Activated CD4-positive, alpha-beta T cell treated with anti-CD3 and anti-CD28 coated beads, Interleukin-2, amount 50 U/mL, for 16 hours (primary cell): ENCODE measurements at places on chromosomes 6 and 20.

DNA sequence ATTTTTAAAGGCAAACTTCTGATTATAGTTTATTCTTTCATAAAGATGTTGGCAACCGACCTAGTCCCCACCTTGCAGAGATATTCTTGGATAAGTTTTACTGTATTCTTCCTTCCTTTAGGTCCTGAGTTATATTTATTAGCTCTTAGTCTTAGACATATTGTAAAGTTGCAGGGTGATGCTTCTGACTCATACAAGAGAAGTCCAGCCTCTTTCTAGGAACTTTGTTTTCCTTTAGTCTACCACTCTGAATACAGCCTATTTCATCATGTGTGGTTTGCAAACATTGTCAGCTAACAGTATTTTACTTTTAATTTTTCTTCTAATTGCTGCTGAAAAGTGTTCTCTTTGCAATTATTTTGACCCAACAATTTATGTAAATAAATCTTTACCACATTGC is 686.7 kb downstream of the COL12A1 start:
- no peak for DNase-seq

GRCh38 chr6:93624408-93624807 is 205.0 kb upstream of the EPHA7 start:
- no peak for DNase-seq

DNA sequence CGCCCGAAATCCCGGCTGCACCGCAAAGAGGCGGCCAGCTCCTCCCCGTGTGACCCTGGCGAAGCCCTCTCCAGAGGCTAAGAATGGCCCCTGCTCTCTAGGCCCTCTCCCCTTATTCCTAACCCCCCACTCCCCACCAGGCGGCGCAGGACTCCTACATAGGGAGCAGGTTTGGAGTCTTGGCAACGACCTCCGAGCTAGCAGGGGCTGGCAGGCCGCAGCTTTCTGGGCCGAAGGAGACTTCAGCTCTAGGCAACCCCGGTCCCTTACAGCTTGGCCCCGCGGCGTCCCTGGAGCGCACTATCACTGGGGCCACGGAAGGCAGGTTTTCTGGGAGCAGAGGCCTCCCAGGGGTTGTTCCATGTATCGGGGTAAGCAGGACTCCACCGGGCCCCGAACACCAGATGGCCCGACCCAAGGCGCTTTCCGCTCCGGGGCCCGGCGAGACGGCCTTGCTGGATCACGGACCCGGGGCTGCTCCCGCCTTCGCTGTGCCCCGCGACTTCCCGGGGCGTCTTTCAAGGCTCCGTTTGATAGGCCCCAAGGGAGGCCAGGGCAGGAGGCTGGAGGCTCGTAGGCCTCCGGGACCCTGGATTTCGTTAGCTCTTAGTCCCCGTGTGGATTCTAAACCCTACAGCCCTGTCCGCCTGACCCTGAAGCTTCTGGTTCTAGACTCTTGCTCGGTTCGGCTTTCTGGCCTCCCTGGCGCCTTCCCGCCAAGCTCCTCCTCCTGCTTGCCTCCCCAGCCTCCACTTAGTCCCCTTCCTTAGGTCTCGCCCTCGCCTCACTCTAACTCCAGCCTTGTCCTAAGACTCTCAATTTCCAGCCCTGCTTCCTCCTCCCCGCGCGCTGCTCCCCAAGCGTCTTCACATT is 1.9 kb downstream of the SLC32A1 start:
- DNase-seq, result peak; percentile 51

GRCh38 chr6:4164456-4164855 is 29.1 kb upstream of the ECI2 start:
- DNase-seq, result no peak

GRCh38 chr6:152673236-152673635 is 24.5 kb upstream of the MYCT1 start:
- DNase-seq, result no peak

GRCh38 chr6:37047346-37047688 is 41.9 kb downstream of the FGD2 start:
- no peak for DNase-seq

DNA sequence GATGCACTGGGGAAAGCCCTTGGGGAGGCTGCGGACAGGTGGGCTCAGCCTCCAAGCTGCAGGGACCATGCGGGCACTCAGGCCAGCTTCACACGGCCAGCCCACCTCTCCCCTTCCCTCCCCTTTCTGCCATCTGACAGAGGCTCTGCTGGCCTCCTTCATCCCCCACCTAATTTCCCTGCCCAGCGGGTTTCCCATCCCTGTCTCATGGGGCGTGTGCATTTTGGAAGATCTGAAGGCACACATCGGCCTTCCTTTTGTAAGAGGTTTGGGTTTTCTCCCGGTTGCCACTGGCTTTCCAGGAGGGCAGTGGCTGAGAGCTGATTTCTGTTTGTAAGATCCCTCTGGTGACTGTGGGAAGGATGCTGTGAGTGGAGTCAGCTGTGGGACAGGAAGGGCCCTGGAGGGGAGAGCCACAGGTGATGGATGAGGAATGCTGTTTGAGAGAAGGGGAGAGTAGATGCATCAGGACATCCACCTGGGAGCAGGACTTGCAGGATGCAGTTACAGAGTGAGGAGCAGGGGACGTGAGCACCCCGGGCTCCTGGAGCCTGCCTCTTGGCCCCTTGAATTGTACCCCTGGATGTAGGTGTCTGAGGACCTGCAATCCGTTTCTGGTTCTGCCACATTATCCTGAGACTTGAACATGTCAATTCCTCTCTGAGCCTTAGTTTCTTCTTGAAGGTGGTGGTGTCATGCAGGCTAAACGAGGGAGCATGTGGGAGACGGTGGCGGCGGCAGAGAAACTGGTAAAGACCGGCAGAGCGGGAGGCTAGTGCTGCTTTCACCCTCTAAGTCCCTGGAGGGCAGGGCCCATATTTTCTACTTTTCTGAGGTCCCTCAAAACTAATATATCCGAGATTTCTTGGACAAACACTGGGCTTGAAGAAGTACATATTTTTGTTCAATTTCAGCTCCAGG is 5.9 kb upstream of the TUBB1 start:
- DNase-seq, result no peak

- DNase-seq, result no peak
Observed at GRCh38 chr6:119676961-119677360, 327.4 kb upstream of the MAN1A1 start.

- DNase-seq, result peak; percentile 84
Observed at GRCh38 chr6:30508890-30509736, 19.8 kb downstream of the HLA-E start.

DNA sequence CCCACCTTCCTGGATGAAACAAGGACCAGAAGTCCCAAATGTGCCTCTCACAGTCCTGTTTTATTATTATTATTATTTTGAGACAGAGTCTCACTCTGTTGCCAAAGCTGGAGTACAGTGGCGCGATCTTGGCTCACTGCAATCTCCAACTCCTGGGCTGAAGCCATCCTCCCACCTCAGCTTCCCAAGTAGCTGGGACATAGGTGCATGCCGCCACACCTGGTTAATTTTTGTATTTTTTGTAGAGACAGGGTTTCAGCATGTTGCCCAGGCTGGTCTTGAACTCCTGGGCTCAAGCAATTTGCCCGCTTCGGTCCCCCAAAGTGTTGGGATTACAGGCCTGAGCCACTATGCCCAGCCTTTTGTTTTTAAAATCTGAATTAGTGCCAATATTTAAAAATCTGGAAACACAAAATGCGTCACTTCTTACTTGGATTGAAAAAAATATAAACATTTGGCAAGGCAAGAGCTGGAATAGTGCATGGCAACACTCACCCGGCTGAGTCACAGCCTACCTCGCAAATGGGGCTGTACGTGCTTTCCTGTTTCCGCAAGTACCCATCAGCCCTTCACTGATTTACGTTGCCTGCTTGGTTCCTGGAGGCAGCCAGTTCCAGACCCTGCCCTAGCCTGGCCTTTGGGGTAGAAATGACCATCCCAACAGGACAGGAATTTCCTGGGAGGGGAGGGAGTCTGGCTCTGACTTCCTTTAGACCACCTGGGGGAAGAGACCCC is 6.3 kb downstream of the SDCBP2 start:
- DNase-seq, result no peak

- DNase-seq, result no peak
Observed at GRCh38 chr20:61941721-61942405, 123.8 kb downstream of the TAF4 start.

DNA sequence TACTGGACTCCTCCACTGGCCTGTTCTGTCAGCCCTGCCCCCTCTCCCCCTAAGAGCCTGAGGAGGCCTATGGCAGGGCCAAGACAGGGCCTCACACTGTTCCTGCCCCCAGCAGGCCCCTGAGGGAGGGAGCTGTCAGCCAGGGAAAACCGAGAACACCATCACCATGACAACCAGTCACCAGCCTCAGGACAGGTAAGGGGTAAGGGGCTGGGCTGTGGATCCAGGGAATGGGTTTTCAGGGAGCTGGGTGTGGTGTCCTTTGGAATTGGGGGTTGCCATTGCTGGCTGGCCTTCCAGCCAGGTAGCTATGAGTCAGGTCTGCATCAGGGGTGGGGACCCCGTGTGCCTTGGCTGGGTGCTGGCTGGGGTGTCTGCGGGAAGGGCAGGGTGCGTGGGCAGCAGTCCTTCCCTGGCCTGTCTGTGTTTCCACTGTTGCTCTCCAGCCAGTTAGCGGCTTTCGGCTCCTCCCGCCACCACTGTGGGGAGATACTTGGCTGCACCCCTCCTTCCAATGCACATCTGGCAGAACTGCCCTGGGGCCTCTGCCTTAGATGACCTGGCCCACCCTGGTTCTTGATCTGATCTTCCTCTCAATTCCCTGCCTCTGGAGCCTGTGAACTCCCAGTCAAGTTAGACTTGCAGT is 3.9 kb downstream of the SLC29A1 start:
- DNase-seq, result no peak

DNA sequence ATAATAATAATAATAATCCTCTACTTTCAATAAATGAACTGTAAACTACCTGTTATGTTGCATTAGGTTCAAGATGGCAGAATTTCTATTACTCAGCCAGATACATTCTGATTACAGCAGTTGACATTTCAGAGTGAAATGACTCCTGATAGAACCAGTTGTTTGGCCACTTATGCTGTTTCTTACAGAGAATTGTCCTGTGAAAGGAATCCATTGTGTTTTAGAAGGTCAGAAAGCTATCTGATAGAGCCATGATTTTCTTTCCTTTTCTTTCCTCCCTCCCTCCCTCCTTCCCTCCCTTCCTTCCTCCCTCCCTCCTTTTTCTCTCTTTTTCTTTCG is 16.6 kb downstream of the GJA10 start:
- DNase-seq, result no peak

- DNase-seq, result no peak
Observed at GRCh38 chr20:2451422-2451821, 19.2 kb downstream of the SNRPB start.

DNA sequence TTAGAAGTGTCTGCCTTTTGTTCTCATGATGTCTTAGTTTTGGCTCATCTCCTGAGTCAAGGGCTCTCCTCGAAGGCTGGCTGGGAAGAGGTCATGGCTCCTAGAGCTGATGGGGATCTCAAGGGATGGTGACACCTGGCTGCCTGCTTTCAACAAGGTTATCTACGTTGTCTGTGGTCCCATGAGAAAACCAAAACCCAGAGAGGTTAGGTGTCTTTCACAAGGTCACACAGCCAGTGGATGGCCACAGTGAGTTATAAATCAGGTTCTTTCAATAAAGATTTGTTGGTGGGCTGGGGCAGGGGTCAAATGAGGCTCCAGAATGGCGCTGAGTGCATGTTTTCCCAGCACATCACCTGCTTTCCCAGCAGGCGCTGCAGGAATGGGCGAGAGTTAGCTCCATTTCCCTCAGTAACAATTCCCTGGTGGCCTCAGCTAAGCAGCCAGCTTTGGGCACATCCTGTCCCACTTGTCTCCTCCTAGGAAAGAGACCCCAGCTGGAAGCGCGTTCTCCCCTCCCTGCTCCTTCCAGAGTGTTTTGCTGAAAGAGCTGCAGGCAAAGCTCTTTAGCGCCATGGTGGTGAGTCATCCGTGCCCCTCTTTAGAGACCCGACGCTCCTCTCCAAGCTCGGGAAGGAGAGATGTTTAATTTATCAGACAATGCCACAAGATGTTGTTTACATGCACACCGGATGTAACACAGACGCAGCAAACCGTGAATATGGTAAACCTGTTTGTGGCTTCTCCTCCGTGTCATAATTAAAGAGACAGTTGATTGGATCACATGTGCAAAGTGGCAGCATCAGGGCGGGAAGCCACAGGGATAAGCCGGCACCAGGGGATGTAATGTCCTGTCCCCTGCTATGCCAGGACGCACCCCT is 109.7 kb downstream of the LRFN2 start:
- DNase-seq, result peak; percentile 2

- no peak for DNase-seq
Observed at GRCh38 chr20:15220778-15221565, 883.6 kb upstream of the FLRT3 start.

DNA sequence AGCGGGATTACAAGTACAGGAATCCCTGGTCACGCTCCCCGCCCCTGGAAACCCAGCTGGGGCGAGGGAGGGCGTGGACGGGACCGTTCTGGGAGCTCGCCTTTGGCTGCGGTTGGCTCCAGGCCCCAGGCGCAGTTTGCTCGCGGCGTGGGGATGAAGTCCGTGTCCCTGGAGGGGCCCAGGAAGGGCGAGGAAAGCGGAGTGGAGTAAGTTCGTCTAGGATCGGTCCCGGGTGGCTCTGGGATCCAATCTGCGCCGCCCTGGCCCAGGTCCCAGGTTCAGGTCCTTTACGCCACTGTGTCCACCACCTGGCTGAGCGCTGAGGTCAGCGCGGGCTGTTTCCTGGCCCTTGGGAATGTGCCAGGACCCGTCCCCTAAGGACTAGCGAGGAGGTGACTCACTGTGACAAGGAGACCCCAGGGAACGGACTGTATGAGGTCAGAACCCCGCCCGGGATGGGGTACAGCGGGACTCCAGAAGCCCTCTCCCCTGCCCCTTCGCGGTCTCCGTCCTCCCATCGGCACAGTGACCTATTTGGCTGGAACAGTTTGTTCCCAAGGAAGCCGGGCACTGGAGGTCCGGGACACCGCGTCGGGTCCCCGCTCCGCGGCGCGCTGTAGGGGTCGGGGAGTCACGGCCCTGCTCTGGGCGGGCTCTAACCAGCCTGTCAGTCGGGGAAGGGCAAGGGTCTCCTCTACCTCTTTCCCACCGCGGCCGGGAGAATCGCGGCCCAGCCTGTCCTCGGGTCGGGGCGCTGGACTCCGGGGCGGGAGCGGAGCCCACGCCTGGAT is 724 bp downstream of the CDKN1A start:
- DNase-seq, result no peak

GRCh38 chr6:15926256-15926655 is 202.6 kb upstream of the MYLIP start:
- DNase-seq, result no peak
